T-helper 2 cell (primary cell): ENCODE measurements at places on chromosomes 3 and 15.

- no peak for DNase-seq
Measured at GRCh38 chr3:178823591-178824246, 247.9 kb downstream of the ZMAT3 start.

- DNase-seq, result no peak
Measured at GRCh38 chr15:61195116-61196002, 33.7 kb downstream of the RORA start.

- no peak for DNase-seq
Measured at GRCh38 chr3:57889807-57890206, 118.4 kb upstream of the FLNB start.

DNA sequence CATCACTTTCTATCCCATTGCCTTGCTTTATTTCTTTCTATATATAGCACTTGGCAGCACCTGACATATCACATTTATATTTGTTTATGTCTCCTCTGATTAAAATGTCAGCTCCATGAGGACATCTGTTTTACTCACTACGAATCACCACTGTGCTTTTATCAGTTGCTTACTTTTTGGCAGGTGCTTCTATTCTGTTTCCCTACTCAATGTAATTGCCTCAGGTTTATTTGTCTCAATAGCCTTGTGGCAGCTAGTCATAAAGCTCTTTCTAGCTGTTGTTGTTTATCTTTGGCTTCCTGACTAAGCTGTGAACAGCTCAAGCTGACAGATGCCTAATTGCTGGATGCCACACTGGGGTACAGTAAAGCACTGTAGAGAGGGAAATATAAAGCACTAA lies 85.5 kb downstream of the VPS13C start:
- peak; percentile 2 for DNase-seq

- DNase-seq, result no peak
Measured at GRCh38 chr3:50204804-50205412, at the start of gene SLC38A3. TSS of gene SLC38A3 (plus strand) at chr3:50205271. CDS start at chr3:50214200, 8,929 bp downstream.

GRCh38 chr3:185084901-185085300 lies 68.0 kb downstream of the C3orf70 start:
- DNase-seq, result no peak
